DMS 273 treated with DMSO at 0.1 percent for 48 hours (cell line): ENCODE measurements at places on chromosomes 2 and 18.

DNA sequence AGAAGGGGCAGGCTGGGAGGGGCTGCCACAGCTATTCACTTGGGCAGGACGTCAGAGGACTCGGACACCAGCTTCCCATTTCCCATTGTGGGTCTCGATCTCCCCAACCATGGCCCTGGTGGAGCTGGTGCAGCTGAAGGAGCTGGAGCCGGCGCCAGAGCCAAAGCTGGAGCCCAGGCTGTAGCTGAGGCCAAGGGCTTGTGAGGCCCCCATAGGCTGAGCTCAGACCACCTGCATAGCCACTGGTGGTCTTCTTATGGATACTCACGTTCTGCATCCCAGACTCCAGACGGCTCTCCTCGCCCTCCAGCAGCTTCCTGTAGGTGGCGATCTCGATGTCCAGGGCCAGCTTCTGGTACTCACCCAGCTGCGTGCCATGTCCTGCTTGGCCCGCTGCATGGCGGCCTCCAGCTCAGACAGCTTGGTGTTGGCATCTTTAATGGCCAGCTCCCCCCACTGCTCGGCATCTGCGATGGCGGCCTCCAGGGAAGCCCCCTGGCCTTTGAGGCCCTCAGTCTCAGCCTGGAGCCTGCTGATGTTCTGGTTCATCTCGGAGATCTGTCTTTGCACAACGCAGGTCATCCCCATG lies 6.0 kb upstream of the CDK5R2 start:
- no peak for DNase-seq

- no peak for DNase-seq
These were observed 41.7 kb downstream of the MYOM1 start for GRCh38 chr18:3177902-3178687.

DNA sequence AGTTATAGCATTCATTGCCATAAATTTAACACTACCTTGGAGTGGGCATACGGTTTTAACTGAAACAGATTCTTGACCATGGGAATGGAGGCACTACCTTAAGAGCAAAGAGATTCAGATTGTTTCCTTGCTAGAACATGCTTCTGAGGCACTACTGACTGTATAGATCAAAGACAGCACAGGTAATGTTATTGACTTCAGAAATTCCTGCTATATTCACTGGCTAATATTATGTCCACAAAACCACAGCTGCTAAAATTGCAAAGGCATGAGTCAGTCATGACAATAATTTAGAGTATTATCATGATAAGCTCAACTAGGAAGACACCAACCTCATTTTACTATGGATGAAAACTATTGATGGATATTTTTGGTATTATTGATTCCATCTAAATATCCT lies 39.4 kb downstream of the SLC8A1 start:
- no peak for DNase-seq

DNA sequence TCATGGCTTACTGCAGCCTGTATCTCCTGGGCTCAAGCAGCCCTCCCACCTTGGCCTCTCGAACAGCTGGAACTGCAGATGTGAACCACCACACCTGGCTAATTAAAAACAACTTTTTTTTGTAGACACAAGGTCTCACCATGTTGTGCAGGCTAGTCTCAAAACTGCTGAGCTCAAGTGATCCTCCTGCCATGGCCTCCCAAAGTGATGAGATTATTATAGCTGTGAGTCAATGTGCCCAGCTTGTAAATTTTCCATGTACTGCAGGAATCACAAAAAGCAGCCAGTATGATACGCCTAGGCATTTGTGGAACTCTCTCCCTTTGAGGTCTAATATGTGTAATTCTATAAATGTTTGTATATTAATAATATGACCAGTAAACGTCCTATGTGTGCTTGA lies 59.9 kb downstream of the MSH6 start:
- DNase-seq, result no peak

- DNase-seq, result no peak
These were observed 30.6 kb downstream of the SEPTIN10 start for GRCh38 chr2:109582928-109583895.

DNA sequence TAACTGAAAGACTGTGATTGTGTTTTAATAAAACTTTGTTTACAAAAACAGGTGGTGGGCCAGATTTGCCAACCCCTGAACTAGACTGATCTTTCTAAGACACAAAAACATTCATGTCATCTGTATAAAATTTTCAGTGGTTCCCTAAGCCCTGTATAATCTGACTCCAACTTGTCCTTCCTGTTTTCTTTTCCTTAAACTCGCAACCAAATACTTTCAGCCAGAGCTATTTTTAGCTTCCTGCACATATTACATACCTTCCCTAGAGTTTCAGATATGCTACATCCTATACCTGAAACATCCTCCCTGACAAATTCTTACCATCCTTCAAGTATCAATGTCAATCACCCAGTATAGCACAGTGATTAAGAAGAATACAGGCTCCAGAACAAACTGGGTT lies 4.8 kb downstream of the GCFC2 start:
- no peak for DNase-seq

DNA sequence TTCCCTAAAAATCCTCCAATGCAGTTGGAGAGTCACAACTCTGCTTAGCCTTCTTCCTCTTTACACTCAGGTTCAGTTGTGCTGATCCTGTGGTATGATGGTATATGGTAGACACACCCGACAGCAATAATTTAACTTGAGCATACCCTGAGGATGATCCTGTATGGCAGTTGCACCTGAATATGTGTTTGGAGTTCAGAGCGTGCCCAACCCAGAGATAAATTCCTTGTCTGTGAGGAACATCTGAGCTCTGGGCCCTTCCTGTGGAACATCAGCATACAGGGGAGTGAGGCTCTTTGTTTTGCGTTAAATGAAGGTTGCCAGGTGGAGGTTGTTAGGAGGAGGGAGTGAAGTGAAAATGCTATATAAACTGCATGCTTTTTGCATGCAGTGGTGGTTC lies 187.7 kb downstream of the MYO3B start:
- DNase-seq, result no peak

- DNase-seq, result no peak
These were observed 5.8 kb upstream of the COLEC11 start for GRCh38 chr2:3589086-3589485.

GRCh38 chr2:121577381-121577780 lies 46.7 kb downstream of the RNU4ATAC start:
- DNase-seq, result no peak

DNA sequence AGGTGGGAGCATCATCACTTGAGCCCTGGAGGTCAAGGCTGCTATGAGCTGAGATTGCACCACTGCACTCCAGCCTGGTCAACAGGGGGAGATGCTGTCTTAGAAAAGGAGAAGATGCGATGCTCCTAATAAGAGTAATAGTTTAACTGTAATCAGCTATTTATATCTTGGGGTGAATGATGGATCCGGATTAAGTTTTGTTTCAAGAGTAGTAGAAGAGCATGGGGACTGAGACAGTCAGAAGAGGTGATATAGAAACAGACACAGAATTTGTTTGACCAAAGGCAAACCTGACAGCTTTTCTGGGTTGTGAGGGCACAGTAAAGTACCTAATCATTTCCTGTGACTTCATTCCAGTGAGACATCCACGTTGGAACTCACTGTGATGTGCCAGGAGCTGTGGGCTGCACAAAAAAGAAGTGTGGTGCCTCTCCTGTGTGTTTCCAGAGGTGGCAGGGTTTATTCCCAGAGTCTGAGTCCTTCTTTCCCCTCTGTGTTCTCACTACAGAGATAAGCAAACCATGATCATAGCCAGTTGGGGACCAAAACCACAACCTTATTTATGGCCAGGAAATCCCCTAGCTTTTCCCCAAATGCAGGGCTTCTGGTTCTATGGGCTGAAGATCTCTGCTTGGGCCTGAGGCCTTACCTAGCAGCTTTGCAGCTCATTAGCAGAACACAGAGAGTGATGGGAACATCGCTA lies 113.7 kb downstream of the XRCC5 start:
- no peak for DNase-seq
